Naive thymus-derived CD8-positive, alpha-beta T cell (primary cell): ENCODE measurements at places on chromosomes 7 and 10.

GRCh38 chr10:113104047-113104446, 154.0 kb downstream of the TCF7L2 start:
- no peaks in the 10 kb centered on the region for H3K27me3 ChIP-seq
- no peak overlapping the region for H3K27ac ChIP-seq
- H3K4me1 ChIP-seq = no peaks in the 10 kb centered on the region
- H3K36me3 ChIP-seq = no peaks in the 10 kb centered on the region
- no peak for DNase-seq

GRCh38 chr7:73340514-73340913, 12.6 kb downstream of the FKBP6 start:
- DNase-seq = no peak
- H3K4me1 ChIP-seq = no peaks in the 10 kb centered on the region
- H3K27ac ChIP-seq = no peak overlapping the region
- peaks cover 8% of the 10 kb centered on the region for H3K27me3 ChIP-seq

DNA sequence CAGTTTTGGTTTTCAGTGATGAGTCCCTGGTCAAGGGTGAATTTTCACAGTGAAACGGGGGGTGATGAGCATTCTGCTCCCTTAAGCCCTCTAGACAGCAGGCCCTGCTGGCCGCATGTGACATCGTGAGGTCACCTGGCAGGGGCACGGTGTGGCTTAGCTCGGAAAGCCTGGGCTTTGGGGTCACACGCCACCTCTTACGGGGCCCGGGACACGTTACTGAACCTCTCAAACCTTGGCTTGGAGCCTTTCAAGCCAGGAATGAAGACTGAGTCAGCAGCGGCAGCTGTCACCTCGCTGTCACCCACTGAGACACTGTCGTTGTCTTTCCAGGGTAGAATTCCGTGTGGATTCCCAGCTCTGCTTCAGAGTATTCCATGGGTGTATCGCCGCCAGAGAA, 4.1 kb downstream of the GET4 start:
- H3K4me1 ChIP-seq = peaks cover 43% of the 10 kb centered on the region

DNA sequence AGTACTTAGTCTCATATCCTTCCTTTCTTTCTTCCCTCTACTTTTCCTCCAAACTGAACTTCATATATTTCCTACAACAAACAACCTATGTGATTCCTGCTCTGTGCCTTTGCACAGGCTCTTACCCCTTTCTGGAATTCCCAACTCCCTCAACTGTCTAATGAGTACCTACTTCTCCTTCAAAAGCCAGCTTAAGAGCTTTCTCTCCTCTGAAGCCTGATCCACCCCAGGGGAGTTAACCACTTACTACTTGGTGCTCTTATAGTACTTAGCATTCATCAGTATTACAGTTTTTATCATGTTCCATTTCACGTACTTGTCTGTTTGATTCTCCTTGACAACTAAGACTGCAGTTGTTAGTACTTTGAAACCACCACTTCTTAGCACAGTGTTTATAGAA, 246.1 kb downstream of the LRRTM3 start:
- H3K4me3 ChIP-seq = no peak overlapping the region
- no peaks in the 10 kb centered on the region for H3K27me3 ChIP-seq
- no peak overlapping the region for H3K27ac ChIP-seq
- peaks cover 10% of the 10 kb centered on the region for H3K36me3 ChIP-seq

DNA sequence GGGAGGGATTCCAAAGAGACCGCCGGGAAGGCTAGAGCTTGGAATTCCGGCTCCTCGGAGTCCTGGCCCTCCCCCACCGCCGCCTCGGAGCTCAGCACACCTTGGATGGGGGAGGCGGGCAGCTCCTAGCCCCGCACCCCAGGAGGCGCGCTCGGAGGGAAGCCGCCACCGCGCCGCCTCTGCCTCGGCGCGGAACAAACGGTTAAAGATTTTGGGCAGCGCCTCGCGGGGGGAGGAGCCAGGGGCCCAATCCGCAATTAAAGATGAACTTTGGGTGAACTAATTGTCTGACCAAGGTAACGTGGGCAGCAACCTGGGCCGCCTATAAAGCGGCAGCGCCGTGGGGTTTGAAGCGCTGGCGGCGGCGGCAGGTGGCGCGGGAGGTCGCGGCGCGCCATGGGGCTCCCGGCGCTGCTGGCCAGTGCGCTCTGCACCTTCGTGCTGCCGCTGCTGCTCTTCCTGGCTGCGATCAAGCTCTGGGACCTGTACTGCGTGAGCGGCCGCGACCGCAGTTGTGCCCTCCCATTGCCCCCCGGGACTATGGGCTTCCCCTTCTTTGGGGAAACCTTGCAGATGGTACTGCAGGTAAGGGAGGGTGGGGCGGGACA, at the start of gene CYP26A1:
TSS of gene CYP26A1 (plus strand) at position 355 of the 608 bp plus-strand sequence. CDS start at position 397, 42 bp downstream.
- no peak for DNase-seq
- H3K4me3 ChIP-seq = peak within 1 kb of the TSS; percentile 73
- peaks cover 39% of the 10 kb centered on the region for H3K4me1 ChIP-seq
- H3K27me3 ChIP-seq = peaks cover 75% of the 10 kb centered on the region
- H3K27ac ChIP-seq = no peak within 1 kb of the TSS

DNA sequence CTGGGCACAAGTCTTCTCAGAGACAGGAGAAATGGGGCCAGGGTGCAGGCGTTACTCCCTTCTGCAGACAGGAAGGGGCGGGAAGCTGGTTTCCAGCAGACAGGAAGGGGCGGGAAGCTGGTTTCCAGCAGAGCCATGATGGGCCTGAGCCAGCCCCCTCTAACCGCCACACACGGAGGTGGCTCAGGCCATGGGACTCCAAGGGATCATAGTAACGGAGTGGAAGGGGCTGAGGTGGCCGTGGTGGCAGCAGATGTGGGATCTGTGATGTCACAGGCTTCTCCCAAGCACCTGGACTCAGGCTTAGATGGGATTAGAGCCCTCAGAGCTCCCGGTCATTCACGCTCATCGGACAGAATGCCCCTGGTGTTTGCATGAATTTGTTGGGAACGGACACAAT, 177.8 kb downstream of the USP6NL start:
- H3K4me1 ChIP-seq = peaks cover 5% of the 10 kb centered on the region
- DNase-seq = no peak
- no peaks in the 10 kb centered on the region for H3K36me3 ChIP-seq
- H3K27me3 ChIP-seq = no peaks in the 10 kb centered on the region
- H3K4me3 ChIP-seq = no peak overlapping the region
- H3K27ac ChIP-seq = no peak overlapping the region

GRCh38 chr10:99449023-99449422, 18.6 kb upstream of the GOT1 start:
- H3K36me3 ChIP-seq = no peaks in the 10 kb centered on the region
- H3K4me3 ChIP-seq = no peak overlapping the region
- no peaks in the 10 kb centered on the region for H3K4me1 ChIP-seq
- H3K27ac ChIP-seq = no peak overlapping the region
- peaks cover 19% of the 10 kb centered on the region for H3K27me3 ChIP-seq

DNA sequence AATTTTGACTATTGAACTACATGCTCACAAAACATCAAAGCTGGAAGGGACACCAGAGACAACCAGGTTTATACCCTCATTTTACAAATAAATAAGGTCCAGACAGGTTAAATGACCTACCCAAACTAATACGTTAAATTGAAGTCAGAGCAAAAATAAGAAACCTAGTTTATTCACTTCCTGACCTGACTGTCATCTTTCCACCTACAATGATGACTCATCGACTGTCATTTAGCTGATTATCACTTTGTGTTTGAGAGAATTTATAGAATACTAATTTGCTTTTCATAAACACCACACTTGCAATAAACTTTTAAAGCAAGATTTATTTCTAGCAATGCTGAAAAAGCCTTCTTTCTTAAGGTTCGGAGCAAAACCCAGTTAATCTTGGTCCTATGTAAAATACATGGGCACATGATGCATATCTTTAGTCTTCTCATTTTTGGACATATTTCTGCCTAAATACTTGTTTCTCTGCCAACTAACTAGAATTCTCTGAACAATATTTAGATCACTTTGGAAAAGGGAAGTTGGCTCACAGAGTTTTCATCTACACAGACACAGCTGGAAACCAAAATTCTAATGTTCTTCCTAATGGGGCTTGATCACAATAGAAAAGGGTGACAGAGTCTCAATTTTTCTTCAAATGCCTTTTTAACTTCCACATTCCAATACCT, 16.7 kb upstream of the LRRN3 start:
- H3K36me3 ChIP-seq = no peaks in the 10 kb centered on the region
- DNase-seq = no peak
- H3K4me3 ChIP-seq = peak overlapping the region; percentile 56
- peaks cover 61% of the 10 kb centered on the region for H3K4me1 ChIP-seq
- peak overlapping the region; percentile 67 for H3K27ac ChIP-seq
- H3K27me3 ChIP-seq = no peaks in the 10 kb centered on the region

GRCh38 chr10:44995914-44996669, 4.6 kb upstream of the ZNF22 start:
- H3K27me3 ChIP-seq = no peaks in the 10 kb centered on the region
- no peak for DNase-seq
- peak overlapping the region; percentile 73 for H3K27ac ChIP-seq
- H3K36me3 ChIP-seq = no peaks in the 10 kb centered on the region
- peaks cover 36% of the 10 kb centered on the region for H3K4me1 ChIP-seq
- H3K4me3 ChIP-seq = peak overlapping the region; percentile 67

DNA sequence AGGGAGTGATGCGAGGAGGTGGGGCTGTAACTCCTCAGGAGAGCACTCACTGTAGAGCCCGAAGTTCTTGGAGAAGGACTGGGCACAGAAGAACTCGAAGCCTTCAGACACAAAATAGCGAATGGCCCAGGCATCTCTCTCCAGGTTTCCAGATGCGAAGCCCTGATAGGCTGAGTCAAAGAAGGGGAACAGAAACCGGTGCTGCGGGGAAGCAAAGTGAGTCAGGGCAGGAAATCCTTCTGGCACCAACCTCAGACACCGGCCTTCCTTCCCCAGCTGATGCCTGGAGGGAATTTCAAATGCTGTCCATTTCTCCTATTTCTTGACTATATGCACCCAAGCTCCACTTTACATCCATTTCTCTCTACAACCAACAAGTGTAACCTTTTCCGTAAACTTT, 26.8 kb downstream of the GOT1 start:
- no peaks in the 10 kb centered on the region for H3K4me1 ChIP-seq
- H3K27ac ChIP-seq = no peak overlapping the region

GRCh38 chr7:25031007-25031406, 51.0 kb upstream of the OSBPL3 start:
- no peak overlapping the region for H3K4me3 ChIP-seq
- H3K27ac ChIP-seq = no peak overlapping the region
- DNase-seq = no peak
- H3K4me1 ChIP-seq = peaks cover 37% of the 10 kb centered on the region
- H3K27me3 ChIP-seq = no peaks in the 10 kb centered on the region

DNA sequence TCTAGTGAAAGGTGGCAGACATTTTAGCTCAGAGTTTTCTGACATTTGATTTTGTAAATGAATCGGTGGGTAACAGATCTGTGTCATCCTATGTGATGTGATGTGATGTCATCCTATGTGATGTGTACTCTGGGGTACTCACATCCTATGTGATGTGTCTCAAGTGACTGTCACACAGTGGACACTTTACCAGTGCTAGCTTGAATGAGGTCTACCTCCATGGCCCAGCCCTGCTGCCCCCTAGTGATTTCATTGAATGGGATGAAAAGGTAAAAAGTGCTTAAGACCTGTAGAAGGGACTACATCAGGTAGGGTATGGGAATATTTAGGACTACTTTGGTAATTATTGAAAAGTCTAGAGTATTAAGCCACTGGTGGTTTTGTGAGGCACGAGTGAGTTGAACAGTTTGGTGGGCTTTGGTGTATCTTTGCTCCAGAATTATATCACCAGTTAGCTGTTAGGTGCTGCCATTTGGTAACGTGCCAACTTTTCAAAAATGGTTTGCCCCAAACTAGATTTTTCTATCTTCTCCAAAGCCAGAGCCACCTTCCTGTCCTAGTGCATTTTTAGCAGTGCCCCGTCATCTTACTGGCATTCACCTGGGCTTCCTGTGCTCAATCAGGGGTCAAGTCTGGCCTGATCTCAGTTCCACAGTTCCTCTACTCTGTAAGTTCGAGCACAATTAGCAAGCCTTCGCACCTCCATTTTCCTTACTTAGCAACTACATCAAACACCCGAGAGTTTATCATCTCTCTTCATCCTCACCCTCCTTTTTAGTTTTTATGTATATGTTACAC, 9.7 kb downstream of the EIF4H start:
- peaks cover 95% of the 10 kb centered on the region for H3K4me1 ChIP-seq
- no peaks in the 10 kb centered on the region for H3K27me3 ChIP-seq
- H3K27ac ChIP-seq = peak overlapping the region; percentile 50
- no peak for DNase-seq
- peak overlapping the region; percentile 38 for H3K4me3 ChIP-seq

DNA sequence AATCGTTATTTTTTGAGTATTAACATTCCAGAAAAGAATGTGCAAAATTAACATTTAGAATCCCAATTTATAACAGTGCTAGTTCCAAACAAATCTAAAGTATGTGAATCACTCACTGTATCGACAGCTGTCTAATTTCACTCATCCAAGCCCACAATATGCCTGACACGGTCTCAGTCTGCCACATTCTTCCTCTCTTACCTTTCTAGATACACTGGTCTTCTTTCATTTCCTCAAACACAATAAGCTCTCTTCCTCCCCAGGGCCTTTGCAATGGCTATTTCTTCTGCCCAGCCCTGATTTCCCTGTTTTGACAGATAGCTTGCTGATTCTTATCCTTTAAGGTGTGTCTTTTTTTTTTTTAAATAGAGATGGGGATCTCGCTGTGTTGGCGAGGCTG, 48.8 kb downstream of the UBE2H start:
- peak overlapping the region; percentile 89 for H3K27ac ChIP-seq
- peak overlapping the region; percentile 55 for H3K4me3 ChIP-seq
- H3K27me3 ChIP-seq = no peaks in the 10 kb centered on the region
- H3K36me3 ChIP-seq = peaks cover 23% of the 10 kb centered on the region
- DNase-seq = no peak

GRCh38 chr10:16521311-16522016, at the start of gene C1QL3:
TSS of gene C1QL3 (minus strand) at chr10:16521879. CDS start at chr10:16521065, 814 bp downstream.
- H3K36me3 ChIP-seq = peaks cover 7% of the 10 kb centered on the region
- DNase-seq = no peak
- H3K27ac ChIP-seq = no peak within 1 kb of the TSS
- H3K4me1 ChIP-seq = peaks cover 5% of the 10 kb centered on the region
- peaks cover 45% of the 10 kb centered on the region for H3K27me3 ChIP-seq
- peak within 1 kb of the TSS; percentile 88 for H3K4me3 ChIP-seq

DNA sequence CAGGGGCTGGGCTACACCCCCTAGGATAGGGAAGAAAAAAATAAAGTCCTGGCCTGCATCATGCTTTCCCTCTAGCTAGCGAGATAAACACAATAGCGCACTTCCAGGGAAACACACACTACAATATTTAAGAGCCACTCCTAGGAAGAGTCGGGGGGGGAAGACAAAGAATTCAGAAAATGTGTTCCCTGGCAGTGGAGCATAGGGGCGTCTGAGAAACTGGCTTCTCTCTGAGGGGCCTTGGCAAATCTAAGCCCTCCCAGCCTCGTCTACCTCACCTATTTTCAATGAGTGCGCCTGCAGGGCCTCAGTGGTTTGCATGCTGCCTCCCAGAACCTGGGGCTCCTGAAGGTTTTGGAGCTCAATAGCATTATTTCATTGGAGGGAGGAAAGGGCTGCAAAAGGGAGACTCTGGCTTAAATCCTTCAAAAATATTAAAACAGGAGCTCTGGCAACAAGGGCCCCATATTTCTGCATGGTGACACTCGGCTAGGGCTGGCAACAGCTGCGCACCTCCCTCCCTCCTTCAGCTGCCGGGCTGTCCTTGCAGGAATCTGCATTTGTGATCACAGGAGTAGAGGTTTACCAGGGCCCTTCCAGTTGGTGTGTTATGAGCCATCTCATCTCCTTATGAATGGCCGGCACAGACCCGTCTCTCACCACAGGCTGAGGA, 10.8 kb downstream of the ANXA11 start:
- no peaks in the 10 kb centered on the region for H3K27me3 ChIP-seq
- H3K36me3 ChIP-seq = peaks cover 12% of the 10 kb centered on the region
- peak overlapping the region; percentile 47 for H3K27ac ChIP-seq
